ENCODE measurements at places on chromosomes 6 and 20.

DNA sequence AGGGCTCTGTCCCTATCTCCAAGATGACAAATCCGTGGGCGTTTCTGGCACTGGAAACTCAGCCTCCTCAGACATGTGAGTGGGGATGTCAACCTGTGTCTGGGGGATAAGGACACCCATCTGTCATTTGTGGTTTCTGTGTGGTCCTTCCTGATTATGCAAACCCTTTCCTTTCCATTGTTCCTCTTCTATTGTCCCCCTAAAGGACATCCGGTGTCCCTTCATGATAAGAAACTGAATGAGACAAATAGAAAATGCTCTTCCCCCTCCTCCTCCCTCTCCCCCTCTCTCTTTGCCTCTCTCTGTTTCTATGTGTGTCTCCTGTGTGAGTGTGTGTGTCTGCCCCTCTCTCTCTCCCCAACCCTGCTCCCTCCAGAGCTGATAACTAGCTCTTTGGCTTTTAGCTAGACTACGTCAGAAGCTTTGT is 11.5 kb upstream of the GLP1R start:
- no peak for DNase-seq

DNA sequence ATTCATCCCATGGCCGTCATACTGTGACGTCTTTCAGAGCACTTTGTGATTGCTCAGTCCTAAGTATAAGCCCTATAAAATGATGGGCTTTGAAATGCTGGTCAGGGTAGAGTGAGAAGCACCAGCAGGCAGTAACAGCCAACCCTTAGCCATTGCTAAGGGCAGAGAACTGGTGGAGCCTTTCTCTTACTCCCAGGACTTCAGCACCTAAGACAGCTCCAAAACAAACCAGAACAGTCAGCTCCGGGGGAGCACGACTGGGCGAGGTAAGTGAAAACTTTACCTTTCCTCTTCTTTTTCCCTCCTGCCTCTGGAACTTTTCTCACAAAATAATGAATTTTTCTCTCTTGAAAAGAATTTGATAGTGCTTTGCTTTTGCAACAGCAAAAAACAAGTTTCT is at the start of gene VIP:
TSS of gene VIP (plus strand) at position 104 of the 400 bp plus-strand sequence. CDS start 1,381 bp downstream, outside the sequence.
- peak; percentile 4 for DNase-seq

DNA sequence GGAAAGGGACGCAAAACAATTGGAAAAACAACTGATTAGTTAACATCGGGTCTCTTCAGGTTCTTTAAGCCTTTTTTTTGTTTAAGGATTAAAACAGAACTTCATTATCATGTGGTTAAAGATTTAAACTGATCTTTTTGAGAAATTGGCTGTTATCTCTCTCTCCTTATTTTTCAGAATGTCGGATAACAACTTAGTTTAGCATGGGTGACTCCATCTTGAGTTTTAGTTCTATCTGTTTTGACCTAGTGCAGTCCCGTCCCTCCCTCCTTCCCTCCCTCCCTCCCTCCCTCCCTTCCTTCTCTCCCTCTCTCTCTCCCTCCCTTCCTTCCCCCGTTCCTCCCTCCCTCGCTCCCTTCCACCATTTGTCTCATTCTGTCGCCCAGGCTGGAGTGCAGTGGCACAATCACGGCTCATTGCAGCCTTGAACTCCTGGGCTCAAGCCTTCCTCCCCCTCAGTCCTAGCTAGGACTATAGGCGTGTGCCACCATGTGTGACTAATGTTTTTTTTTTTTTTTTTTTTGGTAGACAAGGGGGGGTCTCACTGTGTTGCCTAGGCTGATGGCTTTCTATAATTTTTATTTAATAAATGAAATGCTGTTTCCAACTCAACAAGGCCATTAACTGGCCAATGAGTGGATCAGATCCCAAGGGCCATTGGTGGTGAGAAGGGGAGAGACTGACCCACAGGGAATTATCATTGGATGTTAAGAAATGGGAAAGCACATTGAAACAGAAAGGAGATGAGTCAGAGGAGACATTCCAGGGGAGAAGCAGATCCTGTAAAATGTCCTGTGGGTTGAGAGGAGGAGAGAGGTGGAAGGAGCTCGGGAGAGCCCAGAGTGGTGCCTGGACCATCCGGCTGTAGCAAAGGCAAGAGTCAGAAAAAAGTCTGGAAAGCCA is 13.6 kb downstream of the BAK1 start:
- no peak for DNase-seq

DNA sequence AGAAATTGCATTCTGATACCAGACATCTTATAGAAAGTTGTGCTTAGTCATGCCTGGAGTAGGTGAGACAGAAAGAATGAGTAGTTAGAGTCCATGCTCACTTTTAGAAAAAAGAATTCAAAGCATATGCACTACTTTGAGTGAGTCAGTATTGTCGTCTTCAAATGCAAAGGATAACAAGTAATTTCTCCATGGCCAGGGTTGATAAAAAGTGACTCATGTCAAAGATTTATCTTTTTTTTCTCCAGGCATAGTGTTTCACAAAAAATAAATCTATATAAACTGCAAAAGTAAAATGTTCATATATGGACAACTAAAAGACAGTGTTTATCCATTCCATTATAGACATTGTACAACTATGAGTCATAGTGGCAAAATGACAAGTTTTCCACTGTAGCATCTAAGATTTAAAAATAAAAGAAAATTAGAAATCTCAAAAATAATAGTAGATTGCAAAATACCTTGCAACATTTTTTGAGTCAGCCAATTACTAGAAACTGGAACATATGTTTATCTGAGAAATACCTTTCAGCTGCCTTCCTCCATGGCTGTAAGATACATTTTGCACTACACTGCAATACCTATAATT is 329.6 kb downstream of the GRIK2 start:
- DNase-seq = peak; percentile 79
